Amniotic stem cell (primary cell): ENCODE measurements at places on chromosomes 2 and 18.

- no peak for DNase-seq
Observed at GRCh38 chr18:57430079-57431001, 4.8 kb upstream of the ONECUT2 start.

GRCh38 chr2:69848186-69848790 is 18.8 kb downstream of the GMCL1 start:
- no peak for DNase-seq

DNA sequence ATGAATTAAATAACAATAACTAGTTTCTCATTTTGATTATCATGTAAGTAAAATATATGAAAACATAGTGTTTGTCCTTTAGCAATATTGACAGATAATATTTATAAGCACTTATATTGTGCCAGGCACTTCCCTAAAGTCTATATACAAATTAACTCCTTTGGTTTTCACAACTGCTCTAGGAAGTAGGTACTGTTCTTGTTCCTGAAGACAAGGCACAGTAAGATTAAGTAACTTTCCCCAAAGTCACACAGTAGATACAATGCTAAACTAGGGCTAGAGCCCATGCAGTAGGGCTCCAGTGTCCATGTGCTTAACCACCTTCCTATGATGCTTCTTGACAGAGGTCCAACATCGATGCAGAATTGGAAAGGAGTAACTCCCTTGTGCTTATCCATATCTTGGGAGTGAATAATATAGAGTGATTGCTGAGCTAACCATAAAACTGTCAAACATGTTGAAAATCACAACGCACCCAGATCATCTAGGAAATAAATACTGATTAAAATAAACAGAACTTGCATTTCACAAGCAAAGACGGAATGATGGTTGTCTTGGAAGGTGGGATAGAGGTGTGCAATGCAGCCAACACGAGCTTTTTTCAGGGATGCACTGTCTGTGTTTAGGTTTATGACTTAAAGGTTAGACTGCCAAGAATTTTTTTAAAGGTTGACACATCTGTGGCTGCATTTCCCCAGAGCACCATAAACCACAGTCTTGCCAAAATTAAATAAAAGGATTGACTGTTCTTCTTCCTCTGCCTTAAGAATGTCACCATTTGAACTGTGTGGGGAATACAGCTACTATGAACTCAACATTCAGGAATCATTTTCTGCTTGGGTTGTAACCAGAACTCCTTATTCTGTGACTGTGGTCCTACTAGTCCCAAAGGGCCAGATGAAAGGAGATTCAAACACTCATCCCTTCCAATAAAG is 80.8 kb downstream of the ANKRD44 start:
- DNase-seq, result no peak

- no peak for DNase-seq
Observed at GRCh38 chr18:71025505-71026225, 736.8 kb downstream of the SOCS6 start.

GRCh38 chr2:227623226-227623625 is 5.9 kb downstream of the SCYGR4 start:
- peak; percentile 7 for DNase-seq

GRCh38 chr2:177622521-177622920 is 229.9 kb downstream of the AGPS start:
- DNase-seq, result no peak

- DNase-seq, result no peak
Observed at GRCh38 chr2:161141033-161141432, 19.2 kb upstream of the TANK start.

DNA sequence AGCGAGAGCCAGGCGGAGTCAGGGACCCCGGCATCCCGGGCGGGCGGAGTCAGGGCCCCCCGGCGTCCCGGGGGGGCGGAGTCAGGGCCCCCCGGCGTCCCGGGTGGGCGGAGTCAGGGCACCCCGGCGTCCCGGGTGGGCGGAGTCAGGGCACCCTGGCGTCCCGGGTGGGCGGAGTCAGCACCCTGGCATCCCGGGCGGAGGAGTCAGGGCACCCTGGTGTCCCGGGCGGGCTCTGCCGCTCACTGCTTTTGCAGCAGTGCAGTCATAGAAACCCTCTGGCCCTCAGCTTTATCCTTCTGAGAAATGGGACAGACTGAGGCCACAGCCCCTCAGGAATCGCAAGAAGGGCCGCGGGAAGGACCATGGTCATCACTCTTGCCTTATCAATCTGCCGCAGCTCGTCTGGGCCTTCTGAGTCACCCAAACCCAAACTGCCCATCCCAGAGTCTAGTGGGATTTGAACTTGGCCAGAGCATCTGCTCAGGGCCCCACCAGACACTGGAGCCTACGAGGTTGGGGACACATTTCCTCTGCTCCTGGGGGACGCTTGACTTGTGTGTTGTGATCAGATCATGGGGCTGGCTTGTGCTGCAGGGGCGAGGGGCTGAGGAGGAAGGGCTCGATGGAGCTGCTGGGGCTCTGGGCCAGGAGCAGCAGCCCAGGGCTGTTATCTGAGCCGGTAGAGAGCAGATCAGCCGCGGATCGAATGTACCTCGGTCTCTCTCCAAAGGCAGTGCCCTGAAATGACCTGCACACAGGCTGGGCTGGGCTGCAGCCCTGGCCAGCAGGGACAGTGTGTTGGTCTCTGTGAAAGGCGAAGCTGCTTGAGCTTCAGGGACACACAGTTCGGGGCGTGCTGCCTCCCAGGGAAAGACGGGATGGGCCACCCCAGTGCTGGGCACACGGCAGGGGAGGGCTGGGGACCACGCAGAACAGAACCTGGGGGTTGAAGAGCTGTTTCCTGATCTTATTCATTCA is 290.1 kb upstream of the HDAC4 start:
- no peak for DNase-seq
